ENCODE measurements at places on chromosomes 6 and 20.

DNA sequence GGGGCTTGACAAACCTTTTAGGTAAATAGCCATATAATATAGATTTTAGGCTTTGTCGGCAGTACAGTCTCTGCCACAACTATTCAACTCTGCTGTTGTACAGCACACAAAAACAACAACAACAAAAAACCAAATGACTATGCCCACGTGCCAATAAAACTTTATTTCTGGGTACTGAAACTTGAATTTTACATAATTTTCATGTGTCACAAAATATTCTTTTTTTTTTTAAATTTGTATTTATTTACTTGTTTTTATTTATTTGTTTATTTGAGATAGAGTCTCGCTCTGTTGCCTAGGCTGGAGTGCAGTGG is 34.8 kb upstream of the B4GALT5 start:
- H3K27ac ChIP-seq: no peak overlapping the region
- no peaks in the 10 kb centered on the region for H3K4me1 ChIP-seq
- H3K36me3 ChIP-seq: no peaks in the 10 kb centered on the region
- DNase-seq: no peak
- H3K4me3 ChIP-seq: no peak overlapping the region
- no peaks in the 10 kb centered on the region for H3K27me3 ChIP-seq

- no peaks in the 10 kb centered on the region for H3K36me3 ChIP-seq
- DNase-seq: no peak
- H3K4me3 ChIP-seq: no peak overlapping the region
- no peaks in the 10 kb centered on the region for H3K4me1 ChIP-seq
- no peak overlapping the region for H3K27ac ChIP-seq
Observed at GRCh38 chr6:19902201-19902600, 65.0 kb downstream of the ID4 start.

DNA sequence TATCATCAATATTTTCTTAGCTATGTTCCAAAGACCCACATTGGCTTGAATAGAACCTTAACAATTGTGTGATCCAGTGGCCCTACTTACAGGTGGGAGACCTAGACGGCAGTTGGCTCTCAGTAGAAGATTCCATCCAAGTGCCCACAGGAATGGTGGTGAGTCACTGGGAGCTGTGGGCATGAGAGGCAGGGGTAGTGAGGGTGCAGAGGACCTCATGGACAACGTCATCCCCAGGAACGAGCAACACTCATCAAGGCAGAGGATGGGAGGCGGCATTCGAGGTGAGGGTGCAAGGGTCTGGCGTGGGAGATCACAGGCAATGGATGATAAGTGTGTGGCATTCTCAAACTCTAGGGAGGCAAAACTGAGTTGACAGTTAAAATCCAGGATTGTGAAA is 17.5 kb upstream of the SPO11 start:
- peaks cover 62% of the 10 kb centered on the region for H3K27me3 ChIP-seq
- no peaks in the 10 kb centered on the region for H3K36me3 ChIP-seq
- H3K27ac ChIP-seq: no peak overlapping the region
- no peak for DNase-seq
- H3K4me3 ChIP-seq: no peak overlapping the region

GRCh38 chr20:13105039-13105438 is 96.3 kb downstream of the SPTLC3 start:
- no peaks in the 10 kb centered on the region for H3K4me1 ChIP-seq
- H3K36me3 ChIP-seq: peaks cover 7% of the 10 kb centered on the region
- DNase-seq: no peak
- no peaks in the 10 kb centered on the region for H3K27me3 ChIP-seq

DNA sequence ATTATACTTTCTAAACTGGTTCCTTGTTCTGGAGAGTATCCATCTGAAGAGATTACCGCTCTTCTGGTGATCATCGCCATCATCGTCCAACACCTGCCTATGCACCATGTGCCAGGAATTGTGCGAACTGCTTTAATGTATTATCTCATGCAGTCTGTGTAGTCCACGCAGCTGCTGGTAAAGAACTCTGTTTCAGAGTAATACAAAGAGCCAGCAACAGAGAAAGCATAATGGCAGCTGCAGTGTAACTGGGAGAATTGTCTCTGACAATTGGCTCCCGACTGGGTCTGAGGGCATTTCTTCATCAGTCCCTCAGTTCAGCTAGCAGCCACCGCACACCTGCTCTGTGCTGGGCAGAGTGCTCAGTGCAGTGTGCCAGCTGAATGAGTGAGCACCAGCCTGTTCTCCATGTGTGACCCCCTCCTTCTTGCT is 383.4 kb downstream of the GRIK2 start:
- no peaks in the 10 kb centered on the region for H3K36me3 ChIP-seq
- no peak for DNase-seq
- H3K4me1 ChIP-seq: no peaks in the 10 kb centered on the region
- H3K27me3 ChIP-seq: no peaks in the 10 kb centered on the region
- H3K4me3 ChIP-seq: no peak overlapping the region

- H3K4me3 ChIP-seq: no peak overlapping the region
- DNase-seq: peak; percentile 78
- H3K27ac ChIP-seq: no peak overlapping the region
- no peaks in the 10 kb centered on the region for H3K36me3 ChIP-seq
- H3K4me1 ChIP-seq: peaks cover 8% of the 10 kb centered on the region
- H3K27me3 ChIP-seq: no peaks in the 10 kb centered on the region
Observed at GRCh38 chr6:4727671-4728435, 48.4 kb upstream of the CDYL start.

DNA sequence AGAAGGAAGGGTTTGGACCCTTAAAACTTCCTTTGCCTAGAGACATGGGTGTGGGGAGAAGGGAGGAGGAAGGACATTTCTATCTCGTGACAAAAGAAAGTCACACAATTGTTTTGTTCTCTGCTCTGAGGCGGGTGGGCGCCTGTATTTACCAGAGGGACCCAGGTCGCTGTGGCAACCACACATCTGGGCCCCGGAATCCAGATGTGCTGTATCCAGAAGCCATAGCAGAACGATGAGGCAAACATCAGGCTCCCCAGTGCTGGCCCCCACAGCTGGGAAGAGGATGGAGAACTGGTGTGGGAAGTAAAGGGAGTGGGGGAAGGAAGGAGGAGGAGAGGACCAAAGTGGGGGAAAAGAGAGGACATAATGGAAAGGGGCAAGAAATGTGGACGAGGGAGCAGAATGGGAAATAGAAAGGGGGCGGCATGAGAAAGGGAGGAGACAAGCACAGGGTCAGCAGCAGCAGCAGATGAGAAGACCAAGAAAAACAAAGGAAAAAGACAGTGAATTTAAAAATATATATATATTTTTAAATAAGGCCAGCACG is 3.4 kb upstream of the TNXB start:
- no peak overlapping the region for H3K27ac ChIP-seq
- DNase-seq: no peak
- no peak overlapping the region for H3K4me3 ChIP-seq
- no peaks in the 10 kb centered on the region for H3K27me3 ChIP-seq

- H3K4me3 ChIP-seq: no peak overlapping the region
- DNase-seq: no peak
- no peak overlapping the region for H3K27ac ChIP-seq
- no peaks in the 10 kb centered on the region for H3K4me1 ChIP-seq
- H3K27me3 ChIP-seq: no peaks in the 10 kb centered on the region
Observed at GRCh38 chr6:93786474-93787330, 367.3 kb upstream of the EPHA7 start.

Data from common myeloid progenitor, CD34-positive (primary cell).